ENCODE measurements at places on chromosomes 5 and 9.

DNA sequence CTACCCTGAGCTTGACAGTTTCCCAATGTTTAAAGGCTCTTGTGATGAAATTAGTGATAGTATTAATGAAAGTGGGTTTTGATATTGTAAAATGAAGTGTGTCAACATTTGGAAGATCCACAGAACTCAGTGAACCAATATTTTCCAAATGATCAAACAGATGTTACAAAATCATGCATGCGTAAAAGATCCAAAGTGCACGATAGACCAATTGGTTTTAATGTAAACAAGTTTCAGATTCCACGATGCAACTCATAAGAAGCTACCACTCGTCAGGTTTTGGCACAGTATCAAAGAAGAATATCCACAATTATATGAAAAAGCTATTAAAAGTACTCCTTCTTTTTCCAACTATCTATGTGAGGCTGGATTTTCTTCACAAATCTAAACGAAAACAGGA, 82.3 kb downstream of the SLC38A9 start:
- DNase-seq = no peak

DNA sequence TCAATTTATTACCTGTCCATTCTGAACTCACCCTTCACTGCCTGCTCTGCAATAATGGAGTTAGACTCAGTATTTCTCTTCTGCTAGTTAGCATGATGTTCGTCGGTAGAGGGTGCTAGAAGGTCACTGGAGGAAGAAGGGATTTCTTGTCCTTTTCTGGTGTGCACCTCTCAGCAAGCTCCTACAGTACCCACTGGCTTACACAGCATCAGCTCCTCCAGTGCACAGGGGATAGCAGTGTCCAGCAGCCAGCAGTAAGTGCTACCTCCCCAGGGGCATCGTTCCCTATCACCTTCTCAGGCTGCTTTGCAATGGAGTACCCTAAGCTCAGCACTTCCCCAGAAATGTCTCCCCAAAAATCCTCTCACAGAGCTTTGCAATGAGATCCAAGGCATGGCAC, 45.9 kb upstream of the APC start:
- no peak for DNase-seq

DNA sequence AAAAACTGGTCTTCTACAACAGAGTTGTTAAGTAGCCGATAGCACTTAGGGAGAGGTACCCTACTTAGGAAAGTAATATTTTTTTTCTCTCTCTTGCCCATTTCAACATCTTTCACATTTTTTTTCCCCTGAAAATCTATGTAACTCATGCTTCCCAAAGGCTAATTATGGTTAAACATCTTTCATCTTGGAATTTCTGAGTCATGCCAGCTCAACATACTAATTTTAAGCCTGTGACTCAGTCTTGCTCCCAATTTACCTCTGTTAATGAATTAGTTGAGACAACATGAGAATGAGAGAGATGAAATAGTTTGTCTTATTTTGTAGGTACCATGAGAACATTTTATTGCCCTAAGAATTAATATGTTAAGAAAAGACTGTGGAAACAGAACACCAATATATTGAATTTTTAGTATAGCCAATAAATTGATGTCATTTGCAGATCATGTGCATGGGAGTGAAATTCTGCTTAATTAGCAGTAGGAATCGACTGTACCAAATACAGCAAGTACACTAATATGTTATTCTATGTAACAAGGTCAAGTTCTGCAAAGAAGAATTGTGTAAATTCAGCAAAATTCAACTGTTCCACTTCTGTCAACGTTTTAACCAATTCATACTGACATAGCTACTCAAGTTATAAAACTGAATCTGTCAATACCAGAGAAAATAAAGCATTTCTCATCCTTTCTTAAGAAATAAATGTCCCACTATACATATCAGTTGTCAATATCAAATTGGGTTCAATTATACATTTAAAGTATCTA, 550.0 kb downstream of the PTPRD start:
- DNase-seq = no peak

GRCh38 chr5:66989286-66989685, 207.3 kb downstream of the CD180 start:
- DNase-seq = no peak

- no peak for DNase-seq
Observed at GRCh38 chr5:127320032-127320965, 29.7 kb downstream of the MEGF10 start.

GRCh38 chr9:30103647-30104394, 2280.6 kb upstream of the ACO1 start:
- DNase-seq = no peak
